ENCODE measurements at places on chromosomes 6 and 20.

DNA sequence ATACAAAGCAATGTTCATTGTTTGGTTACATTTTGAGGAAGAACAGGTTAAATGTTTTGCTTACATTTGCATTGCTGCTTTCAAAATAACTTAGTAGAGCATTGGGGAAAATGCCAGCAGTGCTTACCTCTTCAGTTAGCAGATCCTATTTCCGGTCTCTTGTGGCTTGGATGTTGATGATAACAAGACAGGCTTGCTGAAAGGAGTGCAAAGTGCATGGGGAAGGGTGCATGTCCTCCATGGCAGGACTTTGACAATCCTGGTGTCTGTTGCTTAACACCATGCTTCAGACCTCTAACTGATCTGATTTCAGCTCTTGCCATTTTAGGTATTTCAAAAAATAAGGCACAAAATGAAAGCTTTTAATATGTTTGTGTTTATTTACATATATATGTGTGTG is 21.1 kb downstream of the TPD52L1 start:
- DNase-seq = no peak

GRCh38 chr20:38896009-38896594 is 30.1 kb upstream of the FAM83D start:
- DNase-seq = no peak

DNA sequence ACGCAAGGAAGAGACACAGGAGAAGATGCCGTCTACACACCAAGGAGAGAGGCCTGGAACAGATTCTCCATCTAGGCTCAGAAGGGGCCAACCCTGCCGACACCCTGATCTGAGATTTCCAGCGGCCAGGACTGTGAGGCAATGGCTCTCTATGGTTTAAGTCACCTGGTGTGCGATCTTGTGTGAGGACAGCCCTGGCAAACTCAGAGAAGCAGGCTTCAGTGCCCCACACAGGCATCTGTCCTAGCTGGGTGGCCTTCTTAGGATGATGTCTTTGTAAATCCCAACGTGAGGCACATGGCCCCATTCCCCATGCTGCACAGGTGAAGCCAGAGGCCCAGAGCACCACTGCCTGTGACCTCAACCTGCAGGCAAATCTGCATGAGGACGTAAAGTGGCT is 87.6 kb upstream of the FRMD1 start:
- DNase-seq = no peak

DNA sequence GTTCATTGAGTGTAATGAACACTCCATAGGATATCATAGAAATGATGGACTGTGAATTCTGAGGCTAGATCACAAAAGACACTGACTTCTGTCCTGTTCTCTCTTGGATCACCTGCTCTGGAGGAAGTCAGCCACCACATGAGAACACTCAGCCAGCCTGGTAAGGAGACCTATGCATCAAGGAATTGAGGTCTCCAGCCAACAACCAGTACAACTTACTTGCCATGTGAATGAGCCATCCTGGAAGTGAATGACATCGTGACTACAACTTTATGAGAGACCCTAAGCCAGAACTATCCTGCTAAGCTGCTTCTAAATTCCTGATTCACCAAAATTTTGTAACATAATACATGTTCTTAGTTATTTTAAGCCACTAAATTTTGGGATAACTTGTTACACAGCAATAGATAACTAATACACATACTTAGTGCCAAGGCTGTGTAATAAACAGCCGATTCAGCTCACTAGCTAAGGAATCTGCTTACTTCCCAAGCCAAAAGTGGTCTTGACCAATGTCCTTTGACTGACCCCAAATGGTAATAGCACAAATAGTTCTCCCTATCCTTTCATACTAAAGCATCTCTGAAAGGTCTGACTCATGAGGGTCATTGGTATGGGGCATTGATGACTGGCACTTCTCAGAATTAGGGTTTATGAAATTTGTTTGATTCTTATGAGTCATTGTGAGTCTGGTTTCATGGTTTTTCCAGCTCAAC is 6.9 kb upstream of the CTNNBL1 start:
- no peak for DNase-seq

GRCh38 chr20:33689973-33690372 is 3.8 kb upstream of the E2F1 start:
- no peak for DNase-seq

DNA sequence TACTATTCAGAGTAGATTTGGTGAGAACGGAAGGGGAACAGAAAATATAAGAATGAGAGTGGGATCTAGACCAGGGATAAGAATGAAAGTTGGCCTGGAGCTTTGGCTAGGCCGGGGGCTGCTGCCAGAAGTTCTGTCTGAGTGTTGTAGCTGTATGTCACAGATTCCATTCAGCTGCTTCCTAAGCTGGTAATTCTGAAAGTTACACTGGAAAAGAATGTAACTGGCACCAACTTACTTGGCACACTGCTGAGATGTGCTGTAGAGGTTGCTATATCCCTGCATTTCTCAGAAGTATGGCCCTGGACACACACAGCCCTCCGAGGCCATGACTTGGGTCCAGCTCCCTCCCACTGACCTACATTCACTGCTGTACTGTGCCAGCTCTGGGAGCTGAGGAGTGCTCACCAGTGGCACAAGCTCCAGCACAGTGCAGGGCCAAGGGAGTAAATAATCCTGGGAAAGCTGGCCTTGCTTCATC is 25.8 kb upstream of the TMEM217 start:
- no peak for DNase-seq

GRCh38 chr6:107179004-107179403 is 63.7 kb upstream of the BEND3 start:
- no peak for DNase-seq

DNA sequence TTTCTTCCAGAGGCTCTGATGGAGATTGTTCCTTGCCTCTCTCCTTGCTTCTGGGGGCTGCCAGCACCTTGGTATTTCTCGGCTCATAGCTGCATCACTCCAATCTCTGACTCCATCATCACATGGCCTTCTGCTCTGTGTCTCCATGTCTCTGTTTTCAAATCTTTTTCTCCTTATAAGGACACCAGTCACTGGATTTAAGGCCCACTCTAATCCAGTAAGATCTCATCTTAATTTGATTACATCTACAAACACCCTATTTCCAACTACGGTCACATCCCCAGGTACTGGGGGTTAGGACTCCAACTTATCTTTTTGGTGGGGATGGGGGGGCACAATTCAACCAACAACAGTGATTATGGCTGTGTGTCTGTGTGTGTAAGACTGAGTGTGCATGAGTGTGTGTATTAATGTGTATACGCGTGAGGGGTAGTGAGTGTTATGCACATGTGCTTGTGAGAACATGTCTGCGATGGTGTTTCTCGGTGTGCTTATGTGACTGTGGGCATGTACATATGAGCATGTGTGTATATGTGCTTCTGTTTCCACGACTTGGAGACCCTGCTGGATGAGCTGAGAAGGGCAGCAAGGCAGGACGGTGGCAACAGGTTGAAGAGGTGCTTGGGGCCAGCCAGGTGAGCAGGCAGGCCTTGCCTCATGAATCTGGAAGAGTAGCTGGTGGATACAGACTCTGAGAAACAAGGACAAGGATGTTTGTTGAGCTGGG is 130.5 kb downstream of the MRPL14 start:
- DNase-seq = no peak

DNA sequence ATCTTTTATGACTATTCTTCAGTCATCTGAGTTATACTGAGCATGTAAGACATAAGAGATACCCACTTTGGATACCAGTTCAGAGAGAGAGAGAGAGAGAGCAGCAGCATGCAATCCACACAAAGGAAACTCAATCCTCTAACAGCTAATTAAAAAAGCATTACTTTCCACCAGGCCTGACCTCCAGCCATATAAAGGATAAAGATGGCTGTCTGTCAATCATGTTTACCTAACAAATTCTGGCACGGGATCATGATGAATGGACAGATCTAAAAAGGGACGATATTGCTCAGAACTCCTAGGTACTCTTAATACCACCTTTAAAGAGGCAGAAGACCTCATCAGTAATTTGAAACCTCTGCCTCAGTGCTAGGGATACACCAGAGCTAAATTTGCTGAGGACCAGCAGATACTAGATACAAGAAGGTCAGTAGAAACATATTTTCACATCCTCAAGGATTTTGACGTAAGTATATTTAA is 159.2 kb downstream of the RPS12 start:
- no peak for DNase-seq

DNA sequence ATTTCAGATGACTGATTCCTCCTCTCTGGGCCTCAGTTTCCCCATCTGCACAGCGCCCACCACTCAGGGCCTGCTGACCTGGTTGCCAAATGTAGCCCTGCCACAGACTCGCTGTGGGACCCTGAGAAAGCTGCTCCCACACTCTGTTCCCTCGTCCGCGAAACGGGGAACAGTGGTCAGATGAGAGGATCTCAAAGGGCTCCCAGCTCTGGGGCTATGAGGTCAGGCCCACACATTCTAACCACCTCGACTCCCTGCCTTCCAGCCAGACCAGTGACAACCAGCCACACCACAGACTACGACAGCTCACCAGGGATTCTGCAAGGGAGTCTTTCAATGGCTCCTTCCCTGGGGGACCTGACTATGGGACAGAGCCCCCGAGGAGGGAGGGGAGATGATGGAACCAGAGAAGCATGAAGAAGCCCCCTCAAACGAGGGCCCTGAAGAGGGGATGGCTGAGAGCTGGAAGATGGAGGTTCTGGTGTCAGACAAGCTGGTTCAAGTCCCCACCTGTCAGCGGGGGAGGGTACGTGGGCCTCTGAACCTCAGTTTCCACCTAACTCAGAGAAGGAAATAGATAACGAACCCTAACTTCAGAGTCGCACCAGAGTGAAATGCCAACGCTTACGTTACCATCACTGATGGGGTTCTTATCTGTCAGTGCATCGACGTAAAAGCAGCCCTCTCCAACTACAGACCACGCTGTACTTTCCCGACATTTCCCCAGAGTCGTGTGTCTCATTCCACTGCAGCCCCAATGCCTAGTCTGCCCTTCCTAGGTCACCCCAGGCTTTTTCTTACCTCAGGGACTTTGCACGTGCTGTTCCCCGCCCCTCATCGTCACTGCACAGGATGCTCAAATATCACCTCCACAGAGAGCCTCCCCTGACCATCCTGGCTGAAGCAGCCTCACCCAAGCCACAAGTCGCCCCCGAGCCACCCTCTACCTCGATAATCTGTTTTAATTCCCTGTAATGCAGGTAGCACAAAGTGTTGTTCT is 60.5 kb downstream of the PREX1 start:
- DNase-seq = no peak

DNA sequence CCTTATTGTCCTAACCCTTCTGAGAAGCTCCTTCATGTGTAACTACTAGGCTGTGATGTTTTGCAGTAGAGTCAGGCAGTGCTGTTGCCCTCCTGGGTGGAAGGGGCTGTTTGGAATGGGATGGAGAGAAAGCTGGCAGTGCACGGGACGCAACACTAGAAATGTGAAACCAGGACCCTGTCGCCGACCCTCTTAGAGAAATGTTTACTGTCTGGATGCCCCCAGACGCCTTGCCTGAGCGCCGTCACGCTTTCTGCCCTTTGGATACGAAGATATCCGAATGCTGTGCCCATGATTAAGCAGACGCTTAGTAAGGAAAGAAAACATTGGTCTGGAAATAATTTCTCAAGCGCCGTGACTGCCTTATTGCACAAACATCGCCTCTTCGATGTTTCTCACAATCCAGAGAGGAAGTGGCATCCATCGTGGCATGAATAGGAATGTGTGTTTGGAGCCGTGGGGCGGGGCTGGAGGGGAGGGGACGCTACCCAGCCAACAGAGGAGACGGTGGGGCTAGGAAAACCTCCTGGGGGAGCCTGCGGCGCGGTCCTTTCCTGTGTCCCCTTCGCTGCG is 661 bp upstream of the PPP1R14C start:
- no peak for DNase-seq

DNA sequence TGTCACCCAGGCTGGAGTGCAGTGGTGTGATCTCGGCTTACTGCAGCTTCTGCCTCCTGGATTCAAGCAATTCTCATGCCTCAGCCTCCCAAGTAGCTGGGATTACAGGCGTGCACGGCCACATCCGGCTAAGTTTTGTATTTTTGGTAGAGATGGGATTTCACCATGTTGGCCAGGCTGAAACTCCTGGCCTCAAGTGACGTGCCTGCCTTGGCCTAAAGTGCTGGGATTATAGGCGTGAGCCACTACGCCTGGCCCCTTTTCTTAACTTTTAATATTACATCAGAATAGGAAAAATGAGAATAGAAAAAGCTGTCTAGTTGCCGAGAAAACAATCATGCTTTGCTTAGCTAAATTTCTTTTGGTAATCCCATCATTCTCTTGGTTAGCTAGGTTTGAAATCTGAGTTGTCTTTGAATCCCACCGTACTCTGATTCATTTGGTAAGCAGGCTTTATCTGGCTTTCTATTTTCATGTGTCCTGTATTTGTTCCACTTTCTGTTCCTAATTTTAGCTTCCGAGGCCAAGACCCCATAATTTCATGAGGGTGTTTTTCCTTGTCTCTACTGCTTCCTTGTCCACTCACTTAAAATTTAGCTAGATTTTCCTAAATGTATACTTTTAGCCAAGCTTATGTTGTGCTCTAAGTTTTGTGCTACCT is 83.5 kb downstream of the NCOA3 start:
- no peak for DNase-seq

All from fibroblast of skin of left quadriceps (primary cell).